ENCODE measurements at places on chromosomes 16 and 17.

GRCh38 chr17:55577687-55578086 lies 66.4 kb upstream of the SMIM36 start:
- H3K4me3 ChIP-seq, result peak overlapping the region; percentile 57
- H3K27me3 ChIP-seq, result no peaks in the 10 kb centered on the region
- DNase-seq, result peak; percentile 50
- H3K36me3 ChIP-seq, result no peaks in the 10 kb centered on the region

DNA sequence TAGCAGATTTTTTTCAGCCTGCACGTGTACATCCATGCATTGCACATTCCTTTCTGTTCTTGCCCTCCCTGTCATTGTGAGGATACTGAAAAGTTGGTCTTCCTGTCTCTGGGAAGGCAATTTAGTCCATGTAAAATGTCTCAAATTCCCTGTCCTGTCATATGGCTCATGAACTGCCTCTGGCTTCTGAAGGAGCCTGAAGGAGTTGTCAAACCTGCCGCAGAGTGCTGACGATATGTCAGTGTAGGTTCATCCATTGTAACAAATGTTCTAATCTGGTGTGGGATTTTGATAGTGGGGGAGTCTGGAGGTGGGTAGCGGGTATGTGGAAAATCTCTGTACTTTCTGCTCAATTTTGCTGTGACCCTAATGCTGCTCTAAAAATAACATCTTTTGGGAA lies 59.6 kb downstream of the YPEL2 start:
- peaks cover 12% of the 10 kb centered on the region for H3K36me3 ChIP-seq
- H3K27me3 ChIP-seq, result no peaks in the 10 kb centered on the region
- H3K4me3 ChIP-seq, result no peak overlapping the region
- no peak overlapping the region for H3K27ac ChIP-seq

- H3K27ac ChIP-seq, result no peak overlapping the region
- H3K4me1 ChIP-seq, result no peaks in the 10 kb centered on the region
- no peak for DNase-seq
- H3K4me3 ChIP-seq, result no peak overlapping the region
Observed at GRCh38 chr17:2181206-2181896, 122.2 kb downstream of the SMG6 start.

- H3K4me3 ChIP-seq, result peak overlapping the region; percentile 48
- H3K27ac ChIP-seq, result no peak overlapping the region
- H3K27me3 ChIP-seq, result no peaks in the 10 kb centered on the region
- H3K4me1 ChIP-seq, result peaks cover 9% of the 10 kb centered on the region
- no peaks in the 10 kb centered on the region for H3K36me3 ChIP-seq
Observed at GRCh38 chr16:30628628-30629540, 18.7 kb upstream of the ZNF689 start.

DNA sequence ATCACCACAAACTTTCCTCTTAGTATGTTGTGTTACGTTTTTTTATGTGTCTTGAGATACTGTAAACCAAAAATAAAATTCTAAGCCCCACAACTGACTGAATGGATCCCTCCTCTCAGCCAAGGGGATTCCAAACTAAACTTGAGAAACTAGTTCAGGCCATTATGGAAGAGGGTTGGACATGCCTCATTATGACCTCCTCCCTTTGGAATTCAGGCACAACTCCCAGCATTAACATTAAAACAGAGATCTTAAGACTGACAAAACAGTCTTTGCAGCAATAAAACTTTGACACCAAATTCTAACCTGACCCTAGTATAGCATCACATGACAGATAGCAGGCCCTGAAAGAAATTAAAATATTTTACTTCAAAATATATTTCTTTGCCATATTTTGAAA lies 51.1 kb upstream of the SLC47A1 start:
- H3K36me3 ChIP-seq, result no peaks in the 10 kb centered on the region
- H3K27me3 ChIP-seq, result no peaks in the 10 kb centered on the region
- no peaks in the 10 kb centered on the region for H3K4me1 ChIP-seq
- no peak for DNase-seq
- no peak overlapping the region for H3K4me3 ChIP-seq

GRCh38 chr17:56880571-56880970 lies 33.3 kb downstream of the TRIM25 start:
- H3K36me3 ChIP-seq, result no peaks in the 10 kb centered on the region
- no peak overlapping the region for H3K27ac ChIP-seq

- H3K27me3 ChIP-seq, result no peaks in the 10 kb centered on the region
- H3K4me3 ChIP-seq, result peak overlapping the region; percentile 72
- H3K36me3 ChIP-seq, result no peaks in the 10 kb centered on the region
- H3K4me1 ChIP-seq, result peaks cover 79% of the 10 kb centered on the region
- no peak for DNase-seq
Observed at GRCh38 chr16:11668623-11669379, 546 bp downstream of the SNN start.

DNA sequence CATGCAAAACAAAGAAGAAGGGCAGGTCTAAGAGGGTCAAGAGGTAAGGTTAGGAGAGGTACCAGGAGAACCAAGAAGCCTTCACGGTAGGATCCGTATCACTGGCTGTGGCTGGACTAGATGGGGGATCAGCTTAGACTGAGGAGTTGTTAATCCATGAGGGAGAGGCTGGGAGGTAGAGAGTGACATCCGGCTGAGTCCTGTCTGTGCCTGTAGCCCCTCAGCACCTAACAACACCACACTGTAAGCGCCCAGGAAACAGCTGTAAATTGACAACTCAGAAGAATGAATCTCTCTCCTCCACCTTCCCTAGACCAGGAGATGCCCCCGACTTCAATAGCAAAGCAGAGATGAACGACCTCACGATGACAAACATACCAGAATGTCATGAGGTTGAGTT lies 199.4 kb upstream of the RPL38 start:
- no peaks in the 10 kb centered on the region for H3K36me3 ChIP-seq
- no peak overlapping the region for H3K4me3 ChIP-seq
- H3K27me3 ChIP-seq, result peaks cover 4% of the 10 kb centered on the region
- no peaks in the 10 kb centered on the region for H3K4me1 ChIP-seq
- DNase-seq, result no peak
- no peak overlapping the region for H3K27ac ChIP-seq

GRCh38 chr17:6698004-6698403 lies 15.2 kb downstream of the SLC13A5 start:
- H3K27ac ChIP-seq, result no peak overlapping the region
- H3K27me3 ChIP-seq, result no peaks in the 10 kb centered on the region
- no peaks in the 10 kb centered on the region for H3K4me1 ChIP-seq
- H3K36me3 ChIP-seq, result no peaks in the 10 kb centered on the region
- no peak for DNase-seq

DNA sequence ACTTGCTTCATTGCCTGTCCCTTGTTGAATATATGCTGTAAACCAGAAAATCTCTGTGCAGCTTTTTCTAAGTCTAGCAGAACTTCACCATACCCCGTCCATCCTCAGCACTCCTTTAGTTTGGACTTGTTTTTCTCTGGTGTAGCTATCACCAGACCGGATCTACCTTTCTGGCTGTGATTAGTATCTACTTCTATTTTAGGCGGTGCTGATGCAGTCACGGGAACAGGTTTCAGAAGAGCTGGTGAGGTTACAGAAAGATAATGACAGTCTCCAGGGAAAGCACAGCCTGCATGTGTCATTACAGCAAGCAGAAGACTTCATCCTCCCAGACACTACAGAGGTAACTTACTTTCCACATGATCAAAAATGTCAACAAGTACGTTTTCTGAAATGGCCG lies 46.4 kb downstream of the NUP88 start:
- no peaks in the 10 kb centered on the region for H3K27me3 ChIP-seq
- H3K36me3 ChIP-seq, result peaks cover 60% of the 10 kb centered on the region
- H3K4me1 ChIP-seq, result no peaks in the 10 kb centered on the region
- no peak overlapping the region for H3K4me3 ChIP-seq
- H3K27ac ChIP-seq, result no peak overlapping the region

DNA sequence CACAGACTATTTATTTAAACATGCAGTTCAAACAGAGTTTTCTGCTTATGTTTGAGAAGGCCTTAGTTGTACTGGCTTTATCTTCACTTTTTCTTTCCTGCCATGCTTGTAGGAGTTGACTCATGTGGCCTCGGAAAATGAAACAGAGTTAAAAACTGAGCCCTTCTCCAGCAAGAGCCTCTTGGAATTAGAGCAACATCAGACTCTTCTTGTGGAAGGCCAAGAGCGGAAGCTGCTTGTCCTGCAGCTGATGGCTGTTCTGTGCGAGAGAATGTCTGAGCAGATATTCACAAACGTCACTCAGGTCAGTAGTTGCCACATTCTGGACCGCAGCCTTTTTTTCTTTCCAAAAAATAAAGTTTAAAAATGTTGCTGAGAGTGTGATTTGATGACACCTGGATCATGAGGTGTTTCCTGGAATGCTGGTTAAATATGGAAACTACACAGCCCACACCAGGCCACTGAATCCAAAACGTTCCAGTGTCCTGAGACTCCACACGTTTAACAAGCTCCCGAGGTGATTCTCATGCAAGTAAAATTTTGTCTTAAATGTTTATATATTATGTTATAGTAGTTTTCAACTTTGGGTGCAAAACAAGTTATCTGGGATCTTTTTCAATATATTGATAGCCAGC lies 65.9 kb downstream of the TANGO6 start:
- peaks cover 21% of the 10 kb centered on the region for H3K36me3 ChIP-seq
- no peak overlapping the region for H3K27ac ChIP-seq
- no peaks in the 10 kb centered on the region for H3K4me1 ChIP-seq
- H3K27me3 ChIP-seq, result no peaks in the 10 kb centered on the region
- no peak for DNase-seq
